ENCODE measurements at places on chromosomes 2 and 18.

GRCh38 chr2:148896136-148896535, 21.1 kb downstream of the KIF5C start:
- DNase-seq, result no peak

DNA sequence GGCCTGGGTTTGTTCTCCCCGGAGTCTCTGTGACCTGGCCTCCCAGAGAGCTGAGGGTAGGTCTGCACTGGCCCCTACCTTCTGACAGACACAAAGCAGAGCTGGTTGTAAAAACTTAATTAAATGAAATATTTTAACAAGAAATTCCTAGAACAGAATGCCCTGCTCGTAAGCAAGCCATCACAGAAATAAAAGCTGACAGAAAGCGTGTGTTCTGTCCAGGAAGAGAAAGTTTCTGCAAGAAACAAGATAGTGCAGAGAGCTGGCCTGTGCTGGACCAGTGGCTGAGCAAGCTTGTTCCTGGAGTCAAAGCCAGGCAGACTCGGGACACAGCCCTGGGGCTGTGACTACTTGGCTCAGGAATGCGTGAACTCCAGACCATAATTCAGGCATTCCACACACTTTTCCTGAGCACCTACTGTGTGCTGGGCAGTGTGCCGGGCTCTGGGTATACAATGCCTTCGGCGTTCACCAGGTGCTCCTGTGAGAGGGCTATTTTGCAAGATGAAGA, 51.6 kb downstream of the APOB start:
- DNase-seq, result no peak

GRCh38 chr18:72672364-72673184, 128.4 kb upstream of the CBLN2 start:
- peak; percentile 40 for DNase-seq

- no peak for DNase-seq
These were observed 104.5 kb downstream of the PTGR3 start for GRCh38 chr18:75104483-75104882.

DNA sequence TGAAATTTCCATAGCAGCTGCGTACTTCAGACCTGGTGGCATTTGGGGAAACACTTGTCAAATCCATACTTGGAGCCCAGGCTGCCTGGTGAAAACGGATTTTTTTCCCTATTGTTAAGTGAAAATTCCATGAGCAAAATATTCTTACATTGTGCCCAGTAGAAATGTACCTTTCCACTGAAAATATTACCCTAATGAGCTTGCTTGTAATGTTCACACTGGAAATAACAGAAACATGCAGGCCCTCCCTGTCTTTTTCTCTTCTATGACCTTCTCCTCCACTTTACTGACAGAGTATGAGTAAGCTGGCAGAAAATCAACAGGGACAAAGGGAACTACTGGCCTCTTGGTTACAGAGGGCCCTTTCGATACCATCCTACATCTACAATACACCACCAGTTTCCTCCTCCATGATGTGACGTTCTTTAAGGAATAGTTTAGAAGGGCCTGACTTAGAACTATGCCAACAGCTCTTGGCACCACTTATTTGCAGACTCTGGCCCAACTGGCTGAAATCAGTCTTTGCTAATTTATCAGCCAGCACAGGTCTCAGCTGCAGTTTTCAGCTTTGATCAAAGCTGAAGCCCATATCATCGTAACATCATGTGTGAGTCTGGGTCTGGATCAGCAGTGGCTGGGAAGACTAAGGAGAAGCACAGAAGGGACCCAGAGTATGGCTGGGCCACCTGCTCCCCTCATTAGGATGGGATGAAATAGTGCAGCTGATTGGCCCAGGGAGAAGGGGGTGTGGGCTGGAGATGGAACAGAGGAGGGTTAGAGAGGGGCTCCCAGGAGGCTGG, 272.2 kb upstream of the ID2 start:
- DNase-seq, result no peak

DNA sequence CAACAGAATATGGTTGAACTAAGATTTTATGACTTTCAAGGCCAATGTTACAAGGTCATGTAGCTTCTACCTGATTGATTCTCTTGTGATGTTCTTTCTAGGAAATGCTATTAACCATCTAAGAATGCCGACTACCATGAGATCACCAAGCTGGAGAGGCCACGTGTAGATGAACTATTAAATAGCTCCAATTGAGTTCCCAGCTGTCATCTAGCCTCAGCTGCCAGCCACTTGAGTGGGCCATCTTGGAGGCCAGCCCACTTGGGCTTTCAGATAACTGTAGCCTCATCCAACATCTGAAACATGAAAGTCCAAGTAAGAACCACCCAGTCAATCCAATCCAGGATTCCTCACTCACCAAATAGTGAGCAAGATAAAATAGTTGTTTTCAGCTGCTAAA, 376.9 kb upstream of the TMEFF2 start:
- no peak for DNase-seq

GRCh38 chr2:233600386-233600785, 17.0 kb upstream of the UGT1A8 start:
- no peak for DNase-seq

DNA sequence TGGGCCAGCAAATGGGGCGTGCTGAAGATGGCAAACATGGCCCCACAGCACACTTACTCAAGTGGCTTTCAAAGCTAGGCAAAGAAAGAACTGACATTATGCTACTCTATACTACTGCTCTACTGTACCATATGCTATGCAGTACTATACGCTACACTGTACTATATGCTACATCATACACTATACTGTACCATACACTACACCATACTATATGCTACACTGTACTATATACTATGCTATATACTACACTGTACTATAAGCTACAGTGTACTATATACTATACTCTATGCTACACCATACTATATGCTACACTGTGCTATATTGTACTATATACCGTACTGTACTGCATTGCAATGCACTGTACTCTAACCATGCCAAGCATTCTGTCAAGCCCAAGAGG, 243.7 kb upstream of the TMEM200C start:
- DNase-seq, result no peak

GRCh38 chr2:227864161-227864756, 7.2 kb upstream of the DAW1 start:
- no peak for DNase-seq
